ENCODE measurements at places on chromosomes 16 and 17.
A peak's percentile ranks its signal among the peaks of the same experiment; 100 is the strongest.

DNA sequence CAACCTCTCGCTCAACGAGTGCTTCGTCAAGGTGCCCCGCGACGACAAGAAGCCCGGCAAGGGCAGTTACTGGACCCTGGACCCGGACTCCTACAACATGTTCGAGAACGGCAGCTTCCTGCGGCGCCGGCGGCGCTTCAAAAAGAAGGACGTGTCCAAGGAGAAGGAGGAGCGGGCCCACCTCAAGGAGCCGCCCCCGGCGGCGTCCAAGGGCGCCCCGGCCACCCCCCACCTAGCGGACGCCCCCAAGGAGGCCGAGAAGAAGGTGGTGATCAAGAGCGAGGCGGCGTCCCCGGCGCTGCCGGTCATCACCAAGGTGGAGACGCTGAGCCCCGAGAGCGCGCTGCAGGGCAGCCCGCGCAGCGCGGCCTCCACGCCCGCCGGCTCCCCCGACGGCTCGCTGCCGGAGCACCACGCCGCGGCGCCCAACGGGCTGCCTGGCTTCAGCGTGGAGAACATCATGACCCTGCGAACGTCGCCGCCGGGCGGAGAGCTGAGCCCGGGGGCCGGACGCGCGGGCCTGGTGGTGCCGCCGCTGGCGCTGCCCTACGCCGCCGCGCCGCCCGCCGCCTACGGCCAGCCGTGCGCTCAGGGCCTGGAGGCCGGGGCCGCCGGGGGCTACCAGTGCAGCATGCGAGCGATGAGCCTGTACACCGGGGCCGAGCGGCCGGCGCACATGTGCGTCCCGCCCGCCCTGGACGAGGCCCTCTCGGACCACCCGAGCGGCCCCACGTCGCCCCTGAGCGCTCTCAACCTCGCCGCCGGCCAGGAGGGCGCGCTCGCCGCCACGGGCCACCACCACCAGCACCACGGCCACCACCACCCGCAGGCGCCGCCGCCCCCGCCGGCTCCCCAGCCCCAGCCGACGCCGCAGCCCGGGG, 1.3 kb downstream of the FOXC2 start:
- no peak for DNase-seq

DNA sequence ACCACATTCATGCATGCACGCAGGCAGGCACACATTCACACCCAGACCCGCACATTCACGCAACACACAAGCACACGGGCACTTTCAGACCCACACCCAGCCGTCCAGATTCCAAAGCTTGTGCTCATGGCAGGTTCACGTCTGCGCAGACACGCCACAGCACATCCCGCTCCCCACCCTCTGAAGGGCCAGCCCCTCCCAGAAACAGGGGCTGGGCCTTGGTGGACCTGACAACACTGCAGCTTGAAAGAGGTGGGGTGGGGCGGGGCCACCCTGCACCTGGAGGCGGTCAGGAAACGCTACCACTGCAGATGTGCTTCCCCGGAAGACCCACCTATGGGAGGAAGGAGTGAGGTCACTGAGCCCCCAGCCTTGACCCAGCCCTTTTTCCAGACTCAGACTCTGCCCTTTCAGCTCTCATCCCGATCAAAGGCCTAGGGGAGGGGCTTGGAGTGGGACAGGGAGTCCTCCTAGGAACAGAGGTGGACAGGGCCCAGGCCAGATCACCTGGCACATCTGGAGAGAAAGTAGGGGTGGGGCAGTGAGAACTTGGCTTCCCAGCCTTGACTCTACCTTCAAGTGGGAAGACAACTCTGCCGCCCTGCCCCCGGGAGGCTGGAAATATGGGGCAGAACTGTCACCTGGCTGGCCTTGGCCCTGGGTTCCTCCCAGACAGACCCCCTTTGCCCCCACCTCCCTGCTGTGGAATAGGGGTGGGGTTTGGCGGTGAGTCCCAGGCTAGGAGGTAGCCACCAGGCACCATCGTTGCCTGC, 11.0 kb downstream of the P3H4 start:
- DNase-seq: no peak

DNA sequence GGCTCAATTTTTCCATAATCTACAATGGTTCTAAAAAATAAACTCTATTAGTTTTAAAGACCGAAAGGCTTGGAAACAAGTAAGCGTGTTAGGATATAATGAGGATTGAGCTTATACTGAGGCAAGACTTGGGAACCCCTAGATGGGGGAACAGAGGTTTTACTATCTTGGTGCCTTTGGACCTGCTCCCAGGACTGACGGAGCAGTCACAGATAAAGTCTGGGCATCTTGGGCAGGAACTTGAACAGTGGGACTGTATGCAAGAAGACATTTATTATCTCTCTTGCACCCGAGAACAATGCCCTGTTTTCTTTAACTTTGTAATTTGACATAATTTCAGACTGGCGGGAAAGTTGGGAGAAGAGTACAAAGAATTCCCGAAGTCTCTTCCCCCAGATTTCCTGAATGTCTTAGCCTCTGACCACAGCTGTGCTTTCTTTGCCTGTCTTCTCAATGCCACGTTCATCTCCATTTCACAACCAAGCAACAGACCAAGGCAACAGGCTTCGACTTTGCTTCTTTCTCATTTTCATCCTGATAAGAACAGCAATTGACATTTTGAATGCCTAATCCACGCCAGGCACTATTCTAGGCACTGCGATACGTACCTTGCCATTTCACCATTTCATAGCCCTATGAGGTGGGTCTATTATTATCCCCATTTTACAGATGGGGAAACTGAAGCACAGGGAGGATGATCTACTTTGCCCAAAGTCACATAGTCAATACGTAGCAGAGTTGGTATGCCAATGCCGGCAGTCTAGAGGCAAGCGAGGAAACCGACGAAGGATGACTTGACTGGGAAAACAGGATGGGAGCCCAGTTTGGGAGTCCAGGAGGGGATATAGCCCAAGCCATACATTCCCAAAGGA, 3.0 kb upstream of the IL4R start:
- no peak for DNase-seq

DNA sequence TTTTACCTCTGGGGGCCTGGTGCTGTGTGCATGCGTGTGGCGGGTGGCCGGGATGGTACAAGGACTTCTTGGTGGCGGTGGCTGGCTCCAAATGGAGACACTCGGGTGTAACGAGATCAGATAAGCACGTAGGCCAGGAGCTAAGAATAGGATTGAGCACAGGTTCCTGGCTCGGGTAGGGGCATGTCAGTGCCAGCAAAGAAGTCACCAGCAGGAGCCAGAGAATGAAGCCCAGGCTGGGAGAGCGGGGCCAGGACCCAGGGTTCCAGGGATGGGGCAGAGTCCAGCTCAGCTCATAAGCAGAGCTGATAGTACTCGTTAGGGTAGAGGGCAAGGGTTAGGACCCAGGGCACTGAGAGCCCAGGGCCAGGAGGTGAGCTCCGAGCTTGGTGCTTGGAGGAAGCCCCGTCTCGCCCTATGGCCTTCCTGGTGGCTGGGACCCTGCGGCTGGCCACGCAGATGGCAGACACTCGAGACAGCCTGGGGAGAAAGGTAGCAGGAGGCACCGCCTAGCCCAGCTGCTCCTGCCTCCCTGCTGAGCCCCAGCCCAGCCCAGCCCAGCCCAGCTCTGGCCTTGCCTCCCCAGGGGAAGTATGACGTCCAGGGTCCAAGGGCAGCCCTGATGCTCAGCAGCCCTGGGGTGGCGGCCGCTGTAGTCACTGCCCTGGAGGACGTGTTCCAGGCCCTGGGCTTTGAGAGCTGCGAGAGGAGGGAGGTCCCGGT, 8.9 kb downstream of the ZNF213 start:
- DNase-seq: no peak

GRCh38 chr17:28182559-28182958, 136.4 kb upstream of the TMEM97 start:
- DNase-seq: no peak

DNA sequence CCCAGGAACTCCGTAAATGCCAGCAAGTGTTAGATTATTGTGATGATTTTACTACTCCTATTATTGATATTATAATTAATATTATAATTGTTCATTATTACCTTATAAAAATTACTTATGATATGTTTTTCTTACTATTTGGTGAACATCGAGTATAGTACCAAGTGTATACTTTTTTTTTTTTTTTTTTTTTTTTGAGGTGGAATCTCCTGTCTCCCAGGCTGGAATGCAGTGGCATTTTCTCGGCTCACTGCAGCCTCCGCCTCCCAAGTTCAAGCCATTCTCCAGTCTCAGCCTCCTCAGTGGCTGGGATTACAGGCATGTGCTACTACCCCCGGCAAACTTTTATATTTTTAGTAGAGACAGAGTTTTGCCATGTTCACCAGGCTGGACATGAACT, 347.0 kb downstream of the WWOX start:
- DNase-seq: no peak

DNA sequence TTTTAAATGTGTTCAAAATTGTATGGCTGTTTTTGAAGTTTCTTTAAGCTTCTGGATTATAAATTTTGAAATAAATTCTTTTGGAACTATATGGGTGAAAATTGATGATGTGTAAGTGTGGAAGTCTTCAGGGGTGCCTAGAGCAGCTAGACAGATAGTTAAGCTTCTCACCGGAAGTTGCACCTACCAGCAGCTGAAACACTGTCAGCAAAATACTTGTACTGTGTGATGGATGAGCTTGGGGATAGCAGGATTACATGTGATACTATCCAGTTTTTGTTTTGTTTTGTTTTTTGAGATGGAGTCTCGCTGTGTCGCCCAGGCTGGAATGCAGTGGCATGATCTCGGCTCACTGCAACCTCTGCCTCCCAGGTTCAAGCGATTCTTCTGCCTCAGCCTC, 19.7 kb downstream of the RBL2 start:
- no peak for DNase-seq

- peak; percentile 52 for DNase-seq
Measured at GRCh38 chr17:49223517-49224197, 6.9 kb downstream of the PHOSPHO1 start.

DNA sequence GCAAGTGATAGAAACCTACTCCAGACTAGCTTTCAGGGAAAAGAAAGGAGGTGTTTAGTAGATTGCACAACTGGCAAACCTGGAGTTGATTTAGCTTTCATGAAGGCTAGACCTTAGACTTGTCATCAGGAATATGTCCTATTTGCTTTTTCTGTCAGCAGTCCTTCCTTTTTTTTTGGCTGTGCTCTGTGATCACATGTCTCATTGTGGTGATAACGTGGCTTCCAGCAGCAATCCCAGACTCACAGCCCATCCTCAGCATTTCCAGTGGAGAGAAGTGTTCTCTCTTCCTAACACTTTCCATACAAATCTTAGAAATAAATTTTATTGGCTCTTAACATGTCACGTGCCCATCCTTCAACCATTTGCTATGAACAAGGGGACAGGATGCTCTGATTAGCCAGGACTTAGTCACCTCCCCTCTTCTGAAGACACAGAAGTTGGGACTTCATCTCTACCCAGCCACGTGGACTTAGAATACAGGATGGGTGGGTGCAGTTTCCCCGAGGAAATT, 74.7 kb downstream of the CDH13 start:
- DNase-seq: no peak

DNA sequence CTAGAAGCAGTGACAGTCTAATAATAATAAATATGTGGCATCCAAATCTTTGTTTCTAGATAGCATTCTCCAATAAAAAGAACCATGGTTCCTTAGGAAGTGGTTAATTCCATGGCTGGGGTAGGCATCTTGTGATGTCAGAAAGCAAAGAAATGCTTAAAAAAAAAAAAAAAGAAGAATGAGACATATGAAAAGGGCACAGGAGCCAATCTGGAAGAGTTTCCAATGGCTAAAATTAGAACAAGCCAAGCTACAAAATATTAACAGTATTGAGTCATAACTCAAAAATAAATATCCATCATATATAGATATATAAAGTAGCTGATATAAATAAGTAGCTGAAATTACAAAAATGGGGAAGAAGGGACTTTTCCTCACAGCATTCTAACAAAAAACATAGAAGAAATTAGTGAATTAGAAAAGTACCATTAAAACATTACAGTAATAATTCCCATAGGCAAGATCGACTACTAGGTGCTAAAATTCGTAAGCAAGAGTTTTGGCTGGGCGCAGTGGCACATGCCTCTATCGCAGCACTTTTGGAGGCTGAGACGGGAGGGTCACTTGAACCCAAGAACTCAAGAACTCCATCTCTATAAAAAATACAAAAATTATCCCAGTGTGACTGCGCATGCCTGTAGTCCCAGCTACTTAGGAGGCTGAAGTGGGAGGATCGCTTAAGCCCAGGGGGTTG, 111.3 kb downstream of the TRIM37 start:
- no peak for DNase-seq

DNA sequence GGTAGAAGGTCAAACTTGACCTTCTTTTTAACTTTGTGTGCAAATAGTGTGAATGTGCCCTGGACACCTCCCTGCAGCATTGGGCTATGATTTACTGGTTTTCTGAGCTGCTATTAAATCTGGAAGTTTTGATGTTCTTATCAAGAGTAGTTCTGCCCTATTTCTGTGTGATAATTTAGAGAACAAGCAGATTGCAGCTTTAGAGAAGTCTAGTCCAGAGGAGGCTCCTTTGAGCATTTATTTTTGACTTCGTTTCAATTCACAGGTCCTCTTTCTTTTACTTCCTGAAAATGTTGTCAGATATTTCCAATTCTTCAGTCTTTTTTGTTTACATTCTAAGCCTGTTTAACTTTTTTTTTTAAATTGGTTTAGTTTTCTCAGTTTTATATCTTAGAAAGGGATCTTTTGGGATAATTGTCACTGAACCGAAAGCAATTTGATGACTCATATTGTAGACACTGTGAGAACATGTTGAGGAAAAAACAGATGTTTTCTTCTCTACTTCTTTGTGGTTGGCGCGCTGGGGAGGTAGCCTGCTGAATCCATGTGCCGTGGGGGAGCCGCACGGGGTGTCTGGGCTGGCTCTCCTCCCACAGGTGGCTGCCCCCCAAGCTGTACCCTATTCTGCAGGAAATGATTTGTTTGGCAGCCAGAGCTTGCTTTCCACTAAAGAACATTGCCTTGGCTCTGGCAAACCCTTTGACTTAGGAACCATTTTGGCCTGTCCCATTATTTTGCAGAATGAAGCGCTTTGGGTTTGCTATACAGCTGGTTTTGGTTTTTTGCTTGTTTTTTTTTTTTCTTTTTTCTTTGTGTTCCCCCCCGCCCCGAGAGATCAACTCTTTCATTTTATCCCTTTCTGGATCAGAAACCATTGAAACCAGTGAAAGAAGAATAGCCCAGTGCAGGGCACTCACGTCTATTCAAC, 53.4 kb downstream of the MFSD11 start:
- no peak for DNase-seq
